ENCODE measurements at places on chromosomes 7 and 10. TPM values are rescaled to one million over a fixed set of nuclear protein-coding genes. Genes with fewer than 3 reads are reported as not detected.

The MMD2 gene
- total RNA-seq: not detected

The CPEB3 gene
- 2.1 TPM for total RNA-seq

The PAPOLB gene
- total RNA-seq: not detected

The STEAP4 gene
- not detected for total RNA-seq

The SLC29A3 gene
- total RNA-seq: 5.1 TPM

The ADAM8 gene
- 21.8 TPM for total RNA-seq

The PLEKHS1 gene
- total RNA-seq: not detected

The ZNF783 gene
- 49.2 TPM for total RNA-seq

The CYP3A5 gene
- not detected for total RNA-seq

The EMX2 gene
- total RNA-seq: not detected

GRCh38 chr7:1537535-1538412 is 7.3 kb downstream of the MAFK start:
- H3K4me3 ChIP-seq: no peak overlapping the region
- peaks cover 72% of the 10 kb centered on the region for H3K36me3 ChIP-seq
- DNase-seq: no peak
- H3K27me3 ChIP-seq: no peaks in the 10 kb centered on the region
- no peak overlapping the region for H3K27ac ChIP-seq

GRCh38 chr7:54544149-54544526 is 2.0 kb downstream of the VSTM2A start:
- DNase-seq: no peak
- H3K36me3 ChIP-seq: no peaks in the 10 kb centered on the region
- H3K27ac ChIP-seq: no peak overlapping the region
- no peaks in the 10 kb centered on the region for H3K4me1 ChIP-seq
- no peak overlapping the region for H3K4me3 ChIP-seq

GRCh38 chr10:5720182-5720581 is 35.5 kb downstream of the TASOR2 start:
- DNase-seq: no peak
- no peak overlapping the region for H3K4me3 ChIP-seq
- H3K36me3 ChIP-seq: no peaks in the 10 kb centered on the region
- H3K27me3 ChIP-seq: no peaks in the 10 kb centered on the region
- no peak overlapping the region for H3K27ac ChIP-seq

DNA sequence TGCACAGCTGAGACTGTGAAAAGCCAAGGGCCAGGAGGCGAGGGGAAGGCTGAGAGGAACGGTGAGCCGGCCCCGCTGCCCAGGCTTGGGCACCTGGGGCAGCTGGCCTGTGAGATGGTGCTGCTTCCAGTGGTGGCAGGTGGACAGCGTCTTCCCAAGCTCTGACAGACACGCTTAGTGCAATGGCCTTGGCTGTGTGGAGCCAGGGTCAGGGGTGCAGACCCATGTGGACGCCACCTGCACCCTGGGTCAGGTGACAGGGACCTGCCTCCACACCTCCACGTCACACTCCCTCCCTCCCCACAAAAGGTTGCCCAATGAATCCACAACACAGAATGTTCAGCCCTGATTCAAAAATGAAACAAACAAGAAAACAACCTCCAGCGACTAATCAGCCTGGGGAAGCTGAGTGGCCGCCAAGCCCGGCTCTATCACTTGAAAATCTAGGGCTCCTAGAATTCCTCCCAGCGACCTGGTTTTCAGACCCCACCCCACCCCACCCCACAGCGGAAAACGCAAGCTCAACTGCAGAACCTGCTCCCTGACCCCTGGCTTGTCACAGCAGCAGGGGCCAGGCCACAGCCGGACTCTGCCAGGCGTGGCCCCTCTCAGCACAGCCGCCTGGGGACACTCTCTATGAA is 54.3 kb downstream of the PRKAG2 start:
- H3K4me1 ChIP-seq: peaks cover 3% of the 10 kb centered on the region
- H3K4me3 ChIP-seq: no peak overlapping the region
- no peaks in the 10 kb centered on the region for H3K36me3 ChIP-seq
- no peak for DNase-seq
- H3K27ac ChIP-seq: no peak overlapping the region

GRCh38 chr7:95104739-95105138 is 197.3 kb downstream of the PPP1R9A start:
- H3K27ac ChIP-seq: no peak overlapping the region
- H3K27me3 ChIP-seq: no peaks in the 10 kb centered on the region
- no peak for DNase-seq
- no peaks in the 10 kb centered on the region for H3K4me1 ChIP-seq
- H3K36me3 ChIP-seq: no peaks in the 10 kb centered on the region

DNA sequence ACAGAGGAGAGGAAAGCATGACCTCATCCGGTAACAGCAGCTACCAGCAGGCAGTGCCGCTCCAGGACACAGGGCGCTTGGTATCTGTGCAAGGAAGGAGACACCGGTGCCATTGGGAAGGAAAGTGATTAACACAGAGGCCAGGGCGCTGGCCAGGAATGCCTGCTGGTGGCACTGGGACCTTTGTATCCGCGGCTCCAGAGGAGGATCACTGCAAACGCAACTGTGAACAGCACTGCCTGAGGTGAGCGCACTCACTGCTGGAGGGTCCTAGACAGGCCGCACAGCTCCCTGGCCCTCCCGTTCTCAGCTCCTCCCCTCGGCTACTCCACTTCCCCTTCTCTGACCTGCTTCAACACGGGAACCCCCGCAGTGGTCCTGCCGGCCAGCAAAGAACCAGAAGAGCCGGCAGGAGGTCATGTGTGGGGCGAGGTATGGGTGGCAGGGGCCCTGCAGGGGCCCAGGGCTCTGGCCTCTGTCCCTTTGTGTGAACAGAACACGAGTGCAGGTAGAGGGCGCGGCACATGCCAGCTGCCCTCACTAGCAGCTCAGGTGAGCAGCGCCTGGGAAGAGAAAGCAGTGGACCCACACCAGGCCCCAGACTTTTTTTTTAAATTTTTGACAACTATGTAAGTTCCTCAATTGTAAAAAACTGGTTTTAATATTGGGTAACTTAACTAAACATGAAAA is 107.6 kb downstream of the VIPR2 start:
- no peak overlapping the region for H3K4me3 ChIP-seq
- no peaks in the 10 kb centered on the region for H3K27me3 ChIP-seq
- no peaks in the 10 kb centered on the region for H3K36me3 ChIP-seq
- no peaks in the 10 kb centered on the region for H3K4me1 ChIP-seq
- H3K27ac ChIP-seq: no peak overlapping the region

DNA sequence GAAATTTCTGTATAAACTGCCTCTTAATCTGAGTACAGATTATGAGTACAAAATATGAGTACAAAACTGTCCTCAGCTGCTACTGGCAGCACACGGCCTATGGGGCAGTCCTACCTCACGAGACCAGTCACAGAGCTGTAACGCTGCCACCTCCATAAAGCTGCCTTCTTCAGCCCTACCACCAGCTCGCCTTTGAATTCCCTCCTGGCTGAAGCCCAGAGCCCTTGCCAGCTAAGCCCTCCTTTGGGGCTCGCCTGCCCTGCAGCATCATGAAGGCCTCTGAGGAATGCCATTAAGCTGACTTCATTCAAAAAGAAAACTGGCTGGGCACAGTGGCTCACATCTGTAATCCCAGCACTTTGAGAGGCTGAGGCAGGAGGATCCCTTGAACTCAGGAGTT is 180.0 kb upstream of the SH2B2 start:
- H3K27me3 ChIP-seq: no peaks in the 10 kb centered on the region
- no peak overlapping the region for H3K27ac ChIP-seq
- peaks cover 35% of the 10 kb centered on the region for H3K36me3 ChIP-seq
- no peaks in the 10 kb centered on the region for H3K4me1 ChIP-seq
- DNase-seq: no peak

- no peak for DNase-seq
- H3K27me3 ChIP-seq: no peaks in the 10 kb centered on the region
- H3K27ac ChIP-seq: no peak overlapping the region
- H3K36me3 ChIP-seq: no peaks in the 10 kb centered on the region
- no peaks in the 10 kb centered on the region for H3K4me1 ChIP-seq
Measured at GRCh38 chr7:131897790-131898165, 341.4 kb upstream of the PODXL start.

- H3K27ac ChIP-seq: no peak overlapping the region
- H3K4me1 ChIP-seq: no peaks in the 10 kb centered on the region
- DNase-seq: no peak
- no peaks in the 10 kb centered on the region for H3K36me3 ChIP-seq
Measured at GRCh38 chr7:111841596-111842205, 279.4 kb upstream of the IMMP2L start.

GRCh38 chr7:106425017-106425719 is 140.4 kb upstream of the NAMPT start:
- no peak overlapping the region for H3K27ac ChIP-seq
- H3K27me3 ChIP-seq: no peaks in the 10 kb centered on the region
- H3K4me1 ChIP-seq: no peaks in the 10 kb centered on the region

- no peaks in the 10 kb centered on the region for H3K4me1 ChIP-seq
- no peaks in the 10 kb centered on the region for H3K36me3 ChIP-seq
- no peaks in the 10 kb centered on the region for H3K27me3 ChIP-seq
- no peak overlapping the region for H3K4me3 ChIP-seq
- DNase-seq: no peak
- no peak overlapping the region for H3K27ac ChIP-seq
Measured at GRCh38 chr7:37732253-37732652, 48.7 kb downstream of the GPR141 start.

DNA sequence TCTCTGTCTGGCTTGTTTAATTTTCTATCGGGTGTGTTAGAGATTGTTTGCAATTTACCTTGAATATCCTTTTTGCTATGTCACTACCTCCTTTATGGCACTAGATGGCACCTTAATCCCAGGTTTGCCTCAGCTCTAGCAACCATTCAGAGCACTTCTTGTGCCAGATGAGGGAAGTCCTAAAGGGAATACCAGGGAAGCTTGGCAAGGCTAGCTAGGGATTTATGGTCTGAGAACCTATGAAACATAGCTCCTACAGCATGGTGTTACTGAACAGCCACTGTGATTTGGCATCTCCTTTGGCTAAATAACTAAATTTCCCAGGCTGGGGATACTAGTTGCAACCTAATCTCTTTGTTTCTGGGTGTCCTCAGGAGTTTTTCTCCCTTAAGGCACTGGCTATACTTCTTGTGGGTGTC is 69.0 kb upstream of the VOPP1 start:
- H3K4me1 ChIP-seq: peaks cover 6% of the 10 kb centered on the region
- no peak overlapping the region for H3K4me3 ChIP-seq
- DNase-seq: peak; percentile 63
- H3K27ac ChIP-seq: no peak overlapping the region
